Nucleus accumbens (tissue), 56 donors: ENCODE measurements at places on chromosomes 13 and 19.
A peak's percentile ranks its signal among the peaks of the same experiment; 100 is the strongest.

- DNase-seq, result no peak
Measured at GRCh38 chr13:33728271-33729037, 89.5 kb upstream of the RFC3 start.

DNA sequence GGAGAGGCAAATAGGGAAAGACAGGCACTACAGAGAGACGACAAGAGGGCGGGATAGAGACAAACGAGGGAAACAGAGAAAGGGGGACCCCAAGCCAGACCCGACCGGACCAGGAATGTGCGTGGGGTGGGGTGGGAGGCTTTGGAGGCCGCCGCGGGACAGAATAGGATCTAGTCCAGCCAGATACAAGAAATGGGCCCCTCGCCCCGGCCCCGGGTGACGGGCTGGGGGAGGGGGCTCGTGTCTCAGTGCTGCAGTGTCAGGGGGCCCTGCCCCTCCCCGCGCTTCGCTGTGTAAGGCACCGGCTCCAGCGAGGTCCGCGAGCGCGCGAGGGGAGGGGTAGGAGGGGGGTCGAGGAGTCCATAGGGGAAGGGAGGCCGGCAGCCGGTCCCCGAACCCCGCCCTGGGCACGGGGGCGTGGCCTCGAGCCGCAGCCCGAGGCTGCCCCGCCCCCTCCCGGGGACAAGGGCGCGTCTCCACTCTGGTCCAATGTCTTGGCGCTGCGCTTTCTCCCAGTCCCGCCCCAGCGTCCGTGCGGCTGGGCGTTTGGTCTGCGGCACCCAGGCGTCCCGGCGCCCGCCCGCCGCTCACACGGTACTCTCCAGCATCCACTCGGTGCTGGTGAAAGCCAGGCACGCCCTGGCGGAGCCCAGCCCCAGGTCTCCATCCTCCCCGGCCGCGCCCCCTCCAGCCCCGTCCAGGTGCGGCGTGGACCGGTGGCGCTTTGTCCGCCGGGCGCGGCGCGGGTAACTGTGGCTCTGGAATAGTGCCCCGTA is 11.0 kb downstream of the IFNL1 start:
- DNase-seq, result no peak

DNA sequence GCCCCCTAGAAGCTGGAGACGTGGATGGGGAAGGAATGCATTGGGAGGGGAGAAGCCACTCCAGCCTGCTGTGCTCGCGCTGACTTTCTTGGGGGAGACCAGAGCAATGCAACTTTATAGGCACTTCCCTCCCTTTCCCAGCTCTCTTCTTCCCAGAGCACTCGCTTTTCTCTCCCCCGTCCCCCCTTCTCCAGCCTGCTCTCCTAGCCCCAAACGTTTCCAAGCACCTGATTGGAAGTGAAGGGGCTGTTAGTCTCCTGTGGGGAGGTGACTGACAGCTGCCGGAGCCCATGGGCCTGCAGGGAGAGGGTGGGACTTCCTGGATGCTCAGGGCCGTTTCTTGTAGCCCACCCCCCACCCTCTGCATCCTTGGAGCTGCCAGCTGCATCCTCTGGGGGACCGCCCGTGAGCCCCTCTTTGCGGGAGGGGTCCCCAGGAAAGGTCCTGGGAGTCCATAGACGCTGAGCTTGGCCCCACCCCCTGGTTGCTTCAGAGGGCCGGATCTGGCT is 2.5 kb downstream of the HDGFL2 start:
- peak; percentile 67 for DNase-seq

- DNase-seq, result no peak
Measured at GRCh38 chr19:30778061-30778460, 405.9 kb downstream of the ZNF536 start.

DNA sequence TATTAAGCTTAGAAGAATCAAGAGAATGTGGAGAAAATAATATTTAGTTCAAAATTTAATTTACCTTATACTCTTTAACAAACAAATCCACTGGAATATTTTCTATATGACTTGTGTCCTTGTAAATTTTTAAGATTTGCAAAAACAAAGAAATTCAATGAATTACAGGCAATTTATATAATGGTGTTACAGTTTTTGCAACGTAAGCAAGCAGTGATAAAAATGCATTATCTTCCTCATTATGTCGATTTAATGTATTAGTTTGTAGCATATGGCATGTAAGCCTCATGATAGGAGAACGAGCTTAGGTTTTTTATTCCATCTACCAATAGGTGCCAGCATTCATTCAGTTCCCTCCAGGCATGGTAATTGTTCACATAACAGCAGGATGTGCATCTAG is 100.0 kb upstream of the PCDH9 start:
- DNase-seq, result no peak

- no peak for DNase-seq
Measured at GRCh38 chr13:110983241-110983640, 68.4 kb upstream of the ANKRD10 start.

DNA sequence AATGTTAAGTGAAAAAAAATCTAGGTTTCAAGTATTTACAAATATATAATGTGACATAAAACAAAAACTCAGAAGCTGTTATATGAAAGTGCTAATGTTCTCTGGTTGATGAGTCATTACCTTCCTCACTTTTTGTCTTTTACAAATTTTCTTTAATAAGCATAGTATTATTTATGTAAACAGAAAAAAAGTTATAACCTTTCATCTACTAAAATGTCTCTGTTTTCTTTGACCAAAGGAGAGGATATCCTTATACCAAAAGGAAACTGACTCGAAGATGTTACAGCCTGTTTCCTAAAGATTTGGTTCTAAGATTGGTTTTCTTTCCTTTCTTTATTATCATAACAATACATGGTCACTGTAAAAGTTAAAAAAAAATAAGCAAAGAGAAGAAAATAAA is 38.0 kb downstream of the RCBTB2 start:
- DNase-seq, result no peak

GRCh38 chr13:51816604-51817249 is 12.8 kb upstream of the DHRS12 start:
- no peak for DNase-seq

GRCh38 chr13:48244159-48244558 is 11.2 kb downstream of the ITM2B start:
- no peak for DNase-seq

GRCh38 chr13:80012251-80012650 is 328.7 kb downstream of the SPRY2 start:
- no peak for DNase-seq

- DNase-seq, result no peak
Measured at GRCh38 chr19:44822670-44823372, 13.9 kb downstream of the BCAM start.

DNA sequence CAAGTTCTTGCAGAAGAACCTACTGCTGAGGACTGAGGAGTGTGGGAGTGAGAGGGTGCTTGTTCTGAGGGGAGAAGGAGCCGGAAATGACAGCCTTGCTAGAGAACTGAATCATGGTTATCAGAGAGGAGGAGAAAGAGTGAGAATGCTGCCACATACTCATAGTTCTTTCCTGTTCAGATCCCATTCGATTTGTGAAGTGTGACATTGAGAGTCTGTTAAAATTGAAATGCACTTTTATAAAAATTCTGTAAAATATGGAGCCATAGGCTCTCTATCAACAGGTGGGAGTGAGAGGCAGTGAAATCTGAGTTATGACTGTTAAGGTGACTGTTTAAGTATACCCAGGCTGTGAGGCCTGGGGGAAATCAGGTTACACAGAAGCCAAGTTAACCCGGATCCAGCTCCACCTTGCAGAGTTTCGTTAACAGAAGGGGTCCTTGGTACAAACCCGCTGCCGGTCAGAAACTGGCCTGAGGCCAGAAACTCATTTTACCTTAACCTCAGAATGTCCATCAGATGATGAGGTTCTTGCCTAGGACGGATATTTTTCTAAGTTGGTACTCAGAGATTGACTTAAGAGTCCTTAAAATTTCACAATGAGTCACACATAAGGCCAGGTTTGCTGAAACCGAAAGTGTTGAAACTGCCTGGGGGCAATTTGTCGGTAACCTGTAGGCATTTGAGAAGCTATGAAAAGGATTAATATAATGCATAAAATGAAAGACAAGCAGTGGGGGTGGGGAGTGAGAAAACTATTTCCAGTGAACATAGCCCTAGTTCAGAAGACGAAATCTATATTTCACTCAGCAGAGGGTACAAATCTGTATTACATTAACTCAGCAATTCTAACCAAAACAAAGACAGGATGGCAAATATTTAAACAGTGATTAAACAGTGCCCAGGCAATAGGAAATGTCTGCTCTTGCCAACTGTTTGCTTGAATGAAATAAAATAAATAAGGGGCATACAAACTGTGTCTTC is 350.5 kb downstream of the KCNRG start:
- no peak for DNase-seq

DNA sequence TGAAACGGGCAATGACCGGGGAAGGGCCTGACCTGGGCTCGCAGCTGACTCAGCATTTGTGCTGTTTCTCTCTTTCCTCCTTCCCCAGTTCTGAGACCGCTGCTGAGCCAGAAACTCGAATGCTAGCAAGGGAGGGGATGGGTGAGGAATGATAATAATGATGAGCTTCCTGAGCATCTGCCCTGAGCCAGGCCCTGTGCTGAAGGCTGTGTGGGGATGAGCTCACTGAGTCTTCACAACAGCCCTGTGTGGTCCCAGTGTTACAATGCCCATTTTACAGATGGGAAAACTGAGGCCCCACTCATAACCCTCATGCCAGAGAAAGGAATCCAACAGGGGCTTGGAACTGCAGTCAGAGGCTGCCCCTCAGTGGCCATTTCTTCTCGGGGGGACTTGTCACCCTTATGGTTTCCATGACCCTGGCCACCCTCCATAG is 8.1 kb downstream of the SULT2B1 start:
- DNase-seq, result no peak

- peak; percentile 61 for DNase-seq
Measured at GRCh38 chr13:20702915-20703779, at the start of gene IL17D. IL17D (plus strand) TSS chr13:20703699; CDS start chr13:20704002, 303 bp downstream.

GRCh38 chr13:112842343-112842856 is 126.6 kb upstream of the MCF2L start:
- DNase-seq, result no peak

DNA sequence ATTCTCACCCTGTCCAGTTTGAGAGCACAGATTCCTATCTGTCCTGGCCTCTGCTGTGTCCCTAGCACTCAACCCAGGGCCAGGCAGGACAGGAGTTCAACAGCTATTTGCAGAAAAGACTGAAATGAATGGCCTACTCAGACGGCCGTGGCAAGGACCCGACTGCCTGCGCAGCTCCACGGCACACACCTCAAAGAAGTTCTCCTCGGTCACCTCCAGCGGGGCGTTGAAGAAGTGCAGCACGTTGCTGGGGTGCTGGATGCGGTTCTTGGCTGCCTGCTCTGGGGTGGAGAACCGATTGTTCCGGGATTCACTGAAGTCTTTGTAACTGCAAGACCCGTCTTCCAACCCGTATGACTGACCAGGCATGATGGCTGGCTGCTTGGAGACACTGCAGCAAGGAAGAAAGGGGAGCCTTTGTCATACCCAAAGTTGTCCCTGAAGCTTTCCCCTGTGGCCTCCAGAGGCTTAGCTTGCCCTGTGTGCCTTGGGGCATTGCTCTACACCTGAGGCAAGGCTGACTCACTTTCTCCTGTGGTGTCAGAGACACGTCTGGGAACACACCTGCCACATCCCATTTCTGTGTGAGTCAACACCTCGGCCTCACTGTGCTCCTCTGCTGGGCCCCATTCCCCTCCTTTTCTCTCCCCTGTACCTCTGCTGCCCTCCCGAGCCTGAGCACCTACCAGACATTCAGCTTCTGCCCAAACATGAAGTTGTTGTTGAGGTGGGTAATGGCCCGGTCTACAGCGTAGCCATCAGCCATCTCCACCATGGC is 6.8 kb upstream of the ECH1 start:
- no peak for DNase-seq

DNA sequence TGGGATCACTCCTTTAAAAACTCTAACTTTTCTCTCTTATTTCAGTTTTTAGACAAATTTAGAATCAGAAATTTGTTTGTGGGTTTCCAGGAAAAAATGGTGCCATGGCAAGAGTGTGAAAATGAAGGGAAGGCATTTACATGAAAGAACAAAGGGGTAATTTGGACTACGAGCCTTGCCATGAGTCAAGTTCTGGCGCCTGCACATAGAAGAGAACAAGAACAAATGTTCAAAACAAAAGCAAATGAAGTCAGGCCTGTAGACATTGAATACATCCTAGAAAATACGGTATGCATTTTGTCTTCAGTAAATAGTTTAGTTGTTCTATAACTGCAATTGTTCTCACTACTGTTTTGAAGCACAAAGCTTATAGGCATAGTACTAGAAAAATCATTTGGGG is 1390.5 kb downstream of the EFNB2 start:
- DNase-seq, result no peak

DNA sequence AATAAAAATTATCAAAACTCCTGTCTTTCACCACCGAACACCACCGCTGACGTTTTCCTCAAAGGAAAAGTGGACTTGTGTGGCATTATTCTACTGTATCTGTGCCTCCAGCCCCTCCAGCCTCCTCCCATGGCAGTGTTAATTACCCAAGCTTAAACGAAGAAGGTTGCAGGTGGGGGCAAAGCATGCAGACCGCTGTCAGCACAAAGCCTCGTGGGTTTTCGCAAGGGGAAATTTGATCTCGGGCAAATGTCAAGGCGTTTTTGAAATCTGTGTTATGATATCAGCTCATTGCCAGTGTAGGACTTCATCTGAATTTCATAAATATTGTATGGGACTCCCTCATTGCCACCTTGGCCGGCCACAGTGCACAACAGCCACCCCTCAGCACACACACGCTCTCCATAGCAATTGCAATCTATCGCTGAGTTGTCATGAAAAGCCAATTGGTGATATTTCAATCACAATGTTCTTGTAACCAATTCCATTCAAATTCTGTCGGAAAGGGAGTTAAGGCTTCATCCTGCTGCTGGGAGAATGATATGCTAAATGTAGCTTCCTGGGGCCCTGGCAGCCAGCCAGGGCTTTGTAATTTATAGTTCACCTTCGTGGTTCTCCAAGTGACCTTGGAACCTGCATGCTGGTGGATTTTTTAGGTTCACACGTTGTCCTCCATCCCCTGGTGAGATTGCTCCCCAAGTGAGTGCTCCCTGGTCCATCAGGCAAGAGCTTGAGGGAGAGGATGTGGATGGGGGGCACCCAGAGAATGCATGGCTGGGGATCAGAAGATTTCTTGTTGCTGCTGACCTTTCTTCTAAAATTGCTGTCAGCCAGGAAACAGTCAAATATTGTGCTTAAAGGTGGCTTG is 16.6 kb downstream of the CHST8 start:
- no peak for DNase-seq

GRCh38 chr13:27728271-27728670 is 64.0 kb upstream of the GSX1 start:
- DNase-seq, result peak; percentile 13

- DNase-seq, result no peak
Measured at GRCh38 chr19:38666663-38667511, 19.4 kb downstream of the ACTN4 start.

DNA sequence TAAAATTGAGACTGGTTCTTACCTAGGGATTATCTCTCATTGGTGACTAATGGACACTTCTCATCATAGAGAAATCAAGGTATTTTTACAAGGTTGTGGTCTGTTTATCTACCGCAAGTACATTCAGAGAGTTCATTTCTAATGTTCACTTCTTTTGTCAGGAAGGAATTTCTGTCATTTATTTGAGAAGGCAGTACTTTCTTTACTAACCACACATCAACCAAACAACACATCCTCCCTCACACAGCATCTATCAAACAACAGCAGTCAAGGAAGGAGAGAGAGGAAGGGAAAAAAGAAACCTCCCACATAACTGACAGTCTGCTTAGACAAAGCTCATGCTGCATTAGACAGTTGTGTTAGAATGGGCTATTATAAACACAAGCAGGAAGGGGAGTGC is 182.3 kb upstream of the KLF12 start:
- DNase-seq, result no peak
